Fibroblast of upper back skin (primary cell): ENCODE measurements at places on chromosomes 1 and 21.

GRCh38 chr21:43997766-43998742, 14.1 kb upstream of the TRAPPC10 start:
- DNase-seq, result no peak

DNA sequence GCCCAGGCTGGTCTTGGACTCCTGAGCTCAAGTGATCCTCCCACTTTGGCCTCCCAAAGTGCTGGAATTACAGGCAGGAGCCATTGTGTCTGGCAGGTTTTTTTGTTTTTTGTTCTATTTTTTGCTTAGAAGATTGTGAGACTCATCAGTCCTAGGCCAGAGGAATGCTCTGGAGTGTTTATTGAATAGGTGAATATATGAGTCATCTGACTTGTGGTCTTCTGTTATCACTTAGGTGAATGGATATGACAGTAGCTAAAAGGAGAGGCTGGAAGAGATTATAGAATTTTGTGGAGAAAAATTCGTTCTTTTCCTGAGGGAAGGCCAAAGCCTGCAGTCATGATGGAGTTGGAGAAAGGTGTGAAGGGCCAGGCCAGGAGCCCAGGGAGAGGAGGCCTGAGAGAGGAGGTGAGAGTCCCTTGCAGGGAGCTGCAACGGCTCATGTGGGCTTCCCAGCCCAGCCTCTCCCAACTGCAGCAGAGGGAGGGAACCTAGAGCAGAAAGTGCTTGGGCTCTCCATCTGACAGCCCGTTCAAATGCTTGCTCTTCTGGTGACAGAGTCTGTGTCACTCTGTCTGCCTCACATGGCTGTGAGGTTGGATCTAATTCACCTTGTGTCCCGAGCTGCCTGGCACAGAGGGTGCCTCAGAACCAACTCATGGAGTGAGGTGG, 31.6 kb upstream of the ACOT11 start:
- peak; percentile 33 for DNase-seq

- no peak for DNase-seq
These were observed 40.8 kb upstream of the TP53BP2 start for GRCh38 chr1:223886516-223886921.

GRCh38 chr1:54559771-54560231, 11.8 kb downstream of the ACOT11 start:
- DNase-seq, result no peak

GRCh38 chr1:235102259-235102582, 26.4 kb downstream of the TOMM20 start:
- DNase-seq, result no peak
